ENCODE measurements at places on chromosomes 7 and 10.

DNA sequence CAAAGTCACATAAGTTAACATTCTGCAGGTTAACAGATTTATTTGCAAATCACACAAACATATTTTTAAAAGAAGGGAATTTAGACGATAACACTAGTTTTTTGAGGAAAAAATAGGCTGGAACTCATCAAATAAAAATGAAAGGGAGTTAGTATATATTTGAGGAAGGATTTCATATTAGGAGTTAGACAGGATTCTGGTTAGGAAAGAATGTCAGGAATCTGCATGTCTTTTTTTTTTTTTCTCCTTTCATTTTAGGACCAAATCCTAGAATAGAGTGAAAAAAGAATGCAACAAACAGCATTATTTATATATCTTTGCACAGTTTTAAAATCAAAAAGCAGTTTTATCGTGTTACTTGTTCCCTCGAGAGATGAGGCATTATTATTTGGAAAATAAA, 8.9 kb upstream of the TRDMT1 start:
- no peak for DNase-seq

GRCh38 chr10:132646443-132647097, 109.0 kb downstream of the INPP5A start:
- no peak for DNase-seq

GRCh38 chr10:37703114-37703513, 154.3 kb downstream of the ZNF248 start:
- no peak for DNase-seq

DNA sequence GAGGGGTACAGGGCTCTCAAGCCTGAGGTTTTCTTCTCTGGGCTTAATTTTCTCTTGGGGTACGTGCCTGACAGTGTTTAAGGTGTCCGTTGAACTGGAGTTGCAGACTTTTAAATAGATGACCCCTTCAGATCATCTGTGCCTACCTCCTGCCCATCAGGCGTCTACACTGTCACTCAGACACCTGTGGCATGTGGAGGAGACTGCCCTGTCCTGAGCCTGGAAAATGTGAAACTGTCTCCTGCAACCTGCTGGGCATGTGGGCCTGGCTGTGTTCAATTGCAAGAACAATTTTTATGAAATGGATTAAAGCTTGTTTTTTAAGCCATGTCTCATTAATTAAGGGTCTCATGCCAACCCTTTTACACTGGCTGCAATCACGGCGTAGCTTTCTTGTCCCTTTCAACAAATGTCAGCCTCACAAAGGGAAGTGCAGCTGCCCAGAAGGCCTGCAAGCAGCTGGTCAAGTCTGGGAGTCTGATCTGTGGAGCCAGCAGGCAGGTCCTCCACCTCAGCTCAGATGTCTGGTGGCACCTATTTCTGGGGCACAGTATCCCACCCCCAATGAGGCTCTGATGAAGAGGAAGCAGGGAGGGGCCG, 8.8 kb downstream of the ATP5MF start:
- no peak for DNase-seq

GRCh38 chr10:63681993-63682697, 160.9 kb downstream of the REEP3 start:
- no peak for DNase-seq

DNA sequence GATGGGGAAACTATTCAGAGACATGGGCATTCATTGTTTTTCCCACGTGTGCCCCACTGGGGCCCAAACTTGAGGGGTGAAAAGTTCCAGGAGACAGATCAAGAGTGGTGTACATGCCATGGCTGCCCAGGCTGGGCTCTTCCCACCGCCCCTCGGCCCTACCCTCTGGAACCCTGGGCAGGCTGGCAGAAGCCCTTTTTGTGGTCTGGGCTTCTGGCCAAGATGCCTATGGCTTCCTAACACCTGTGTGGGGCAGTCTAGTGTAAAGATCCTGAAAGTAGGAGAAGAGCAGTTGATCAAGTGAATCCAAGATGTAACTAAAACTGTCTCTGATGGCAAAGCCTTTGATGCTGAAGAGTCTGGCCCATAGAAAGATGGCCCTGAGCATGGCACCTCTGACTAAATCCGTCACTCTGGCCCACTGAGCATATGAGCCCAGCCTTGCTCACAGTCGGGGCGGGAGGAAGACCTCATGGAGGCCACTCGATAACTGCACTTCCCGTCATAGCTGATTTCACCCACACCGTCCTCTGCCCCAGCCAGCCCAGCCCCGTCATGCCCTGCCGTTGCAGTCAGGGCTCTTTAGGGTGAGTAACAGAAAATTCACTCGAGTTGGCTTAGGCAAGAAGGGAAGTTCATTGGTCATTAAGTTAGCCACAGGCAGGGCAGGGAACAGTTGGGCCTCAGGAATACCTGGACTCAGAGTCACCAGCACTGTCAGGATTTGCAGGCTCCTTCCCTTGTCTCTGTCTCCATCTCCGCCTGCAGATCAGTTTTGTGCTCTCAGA, 37.9 kb upstream of the MTPAP start:
- DNase-seq, result no peak

GRCh38 chr10:33460505-33461294, 126.2 kb upstream of the NRP1 start:
- DNase-seq, result no peak

GRCh38 chr10:79025199-79025832, 43.5 kb upstream of the ZMIZ1 start:
- DNase-seq, result no peak

DNA sequence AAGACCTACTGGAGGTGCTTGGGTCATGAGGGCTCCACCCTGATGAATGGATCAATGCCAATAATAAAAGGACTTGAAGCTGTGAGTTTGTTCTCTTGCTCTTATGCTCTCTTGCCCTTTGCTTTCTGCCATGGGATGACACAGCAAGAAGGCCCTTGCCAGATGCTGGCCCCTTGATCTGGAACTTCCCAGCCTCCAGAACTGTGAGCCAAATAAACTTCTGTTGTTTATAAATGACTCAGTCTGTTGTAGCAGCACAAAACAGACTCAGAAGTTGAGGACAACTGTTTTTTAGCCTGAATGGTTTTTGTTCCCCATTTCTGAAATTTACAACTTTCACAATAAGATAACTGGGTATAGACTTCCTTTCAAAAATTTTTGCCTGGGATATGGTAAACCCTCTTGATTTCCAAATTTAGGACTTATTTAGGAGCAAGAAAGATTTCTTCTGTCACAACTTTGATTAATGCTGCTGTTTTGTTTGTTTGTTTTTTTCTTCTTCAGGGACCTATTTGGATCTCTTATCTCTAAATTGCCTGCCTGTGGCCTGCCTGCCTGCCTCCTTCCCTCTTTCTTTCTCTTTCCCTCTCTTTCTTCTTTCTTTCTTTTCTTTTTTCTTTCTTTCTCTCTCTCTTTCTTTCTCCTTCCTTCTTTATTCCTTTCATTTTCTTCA, 12.1 kb downstream of the ENTPD1 start:
- no peak for DNase-seq

DNA sequence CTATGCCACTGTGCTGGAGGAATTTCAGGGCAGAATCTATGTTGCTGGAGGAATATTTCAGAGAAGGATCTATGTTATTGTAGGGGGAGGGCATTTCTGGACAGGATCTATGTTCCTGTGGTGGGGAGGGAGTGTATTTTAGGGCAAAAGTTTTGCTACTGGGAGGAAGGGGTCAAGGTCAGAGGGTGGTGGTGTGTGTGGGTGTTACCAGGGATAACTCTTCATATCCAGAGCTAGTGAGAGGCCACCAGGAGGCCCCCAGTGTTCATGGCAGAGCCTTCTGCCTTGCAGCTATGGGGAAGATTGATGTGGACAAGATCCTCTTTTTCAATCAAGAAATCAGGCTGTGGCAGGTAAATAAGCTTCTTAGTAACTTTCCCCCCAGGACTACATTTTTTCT, 2.0 kb upstream of the STRA8 start:
- DNase-seq, result no peak

DNA sequence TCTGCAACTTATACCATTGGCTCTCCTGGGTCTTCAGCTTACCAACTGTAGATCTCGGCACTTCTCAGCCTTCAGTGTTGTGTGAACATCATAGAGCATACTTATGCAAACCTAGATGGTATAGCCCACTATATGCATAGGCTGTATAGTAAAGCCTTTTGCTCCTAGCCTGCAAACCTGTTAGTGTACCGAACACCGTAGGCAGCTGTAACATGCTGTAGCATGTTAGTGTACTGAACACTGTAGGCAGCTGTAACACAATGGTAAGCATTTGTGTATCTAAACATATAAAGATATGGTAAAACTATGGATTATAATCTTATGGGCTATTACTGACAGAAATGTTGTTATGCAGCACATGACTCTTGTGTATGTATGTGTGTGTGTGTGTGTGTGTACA, 256.9 kb downstream of the WDR11 start:
- DNase-seq, result no peak

- DNase-seq, result no peak
These were observed 102.5 kb downstream of the SAMD9 start for GRCh38 chr7:93015101-93015778.

DNA sequence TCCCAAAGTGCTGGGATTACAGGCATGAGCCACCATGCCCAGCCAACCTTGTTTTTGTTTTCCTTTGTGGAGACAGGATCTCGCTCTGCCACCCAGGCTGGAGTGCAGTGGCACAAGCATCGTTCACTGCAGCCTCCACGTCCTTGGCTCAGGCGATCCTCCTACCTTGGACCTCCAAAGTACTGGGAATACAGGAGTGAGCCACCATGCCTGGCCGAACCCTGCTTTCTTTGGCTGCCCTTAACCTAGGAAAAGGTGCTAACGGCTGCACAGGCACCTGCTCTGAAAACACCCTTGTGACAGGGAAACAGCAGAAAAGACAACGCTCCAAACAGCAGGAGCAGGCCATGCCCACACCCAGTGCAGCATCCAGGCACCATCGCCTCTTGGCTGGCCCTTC, 71.9 kb downstream of the OAT start:
- no peak for DNase-seq

- no peak for DNase-seq
These were observed 12.2 kb downstream of the LANCL2 start for GRCh38 chr7:55377162-55377817.

DNA sequence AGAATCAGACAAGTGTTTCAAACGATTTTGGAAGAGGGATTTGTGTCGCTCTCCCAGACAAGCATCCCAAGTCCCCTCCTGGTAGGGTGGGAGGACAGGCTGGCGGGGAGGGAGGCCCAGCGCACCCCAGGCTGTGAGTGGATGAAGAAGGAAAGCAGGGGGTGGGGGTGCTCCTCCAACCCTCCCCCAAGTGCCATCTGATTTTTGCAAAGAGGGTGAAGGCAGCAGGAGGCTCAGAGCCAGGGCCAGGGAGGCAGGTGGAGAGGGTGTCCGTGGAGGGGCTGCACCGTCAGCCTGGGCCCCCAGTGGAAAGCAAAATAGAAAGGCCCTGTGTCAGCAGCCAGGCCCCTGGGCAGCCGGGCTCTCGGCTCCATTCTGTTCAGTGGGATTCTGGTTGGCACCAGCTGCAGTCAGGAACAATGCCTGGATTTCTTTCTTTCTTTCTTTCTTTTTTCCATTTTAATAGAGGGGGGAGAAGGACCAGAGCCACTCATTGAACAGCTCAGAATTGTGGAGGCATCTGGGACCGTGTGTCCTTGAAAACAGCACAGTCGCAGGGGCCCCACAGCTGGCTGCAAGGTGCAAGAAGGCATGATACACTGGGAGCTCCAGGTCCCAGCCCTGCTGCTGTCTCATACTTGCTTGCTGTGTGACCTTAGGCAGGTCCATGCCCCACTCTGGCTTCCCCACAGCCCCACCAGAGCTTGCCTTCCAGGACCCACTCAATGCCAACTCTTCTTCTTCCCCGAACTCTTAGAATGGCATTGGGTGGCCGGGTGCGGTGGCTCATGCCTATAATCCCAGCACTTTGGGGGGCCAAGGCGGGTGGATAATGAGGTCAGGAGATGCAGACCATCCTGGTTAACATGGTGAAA, 7.1 kb upstream of the ZMIZ1 start:
- DNase-seq, result no peak

GRCh38 chr10:48249763-48250351, 24.6 kb downstream of the FRMPD2 start:
- DNase-seq, result no peak

DNA sequence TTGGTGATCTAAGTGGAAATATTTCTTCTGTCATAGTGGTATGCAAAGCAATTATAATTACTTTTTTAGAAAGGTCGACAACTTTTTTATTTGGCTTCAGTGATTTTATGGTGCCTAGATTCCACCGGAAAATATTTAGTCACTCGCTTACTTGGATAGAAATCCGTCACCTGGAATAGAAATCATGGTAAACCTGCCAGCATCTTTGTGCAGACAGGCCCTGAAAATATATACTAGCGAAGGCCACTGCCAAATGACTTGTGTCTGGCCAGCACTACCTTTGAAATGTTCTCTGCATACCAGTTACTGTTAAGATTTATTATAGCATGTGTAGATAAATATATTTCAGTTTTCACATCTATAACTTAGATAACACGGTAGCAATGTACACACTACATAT, 226.4 kb downstream of the AGMO start:
- DNase-seq, result no peak

DNA sequence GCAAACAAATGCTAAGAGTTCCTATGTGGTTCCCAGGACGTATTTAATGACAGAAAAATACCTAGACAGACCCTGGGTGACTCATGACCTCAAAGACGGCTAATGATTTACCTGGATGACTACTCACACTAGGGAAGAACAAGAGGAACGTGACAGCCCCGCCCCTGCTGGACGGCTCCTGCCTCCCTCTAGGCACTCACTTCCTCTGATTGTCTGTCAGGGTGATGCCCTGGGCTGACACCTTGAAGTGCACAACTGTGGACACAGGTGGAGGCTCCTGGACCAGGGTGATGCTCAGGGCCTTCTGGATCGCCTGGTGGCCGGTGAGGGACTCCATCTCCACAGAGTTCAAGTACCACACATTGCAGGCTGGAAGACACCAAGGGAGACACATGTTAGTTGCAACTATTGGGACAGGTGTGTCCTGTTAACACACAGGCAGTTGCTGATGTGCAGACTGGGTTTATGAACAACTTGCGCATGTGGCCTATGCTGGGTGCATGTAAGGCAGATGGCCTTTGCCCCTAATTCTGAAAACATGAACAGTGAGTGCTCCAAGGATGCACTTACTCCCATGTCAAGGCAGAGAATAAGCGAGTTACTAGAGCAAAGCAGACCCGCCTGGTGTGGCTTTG, 298.3 kb downstream of the TNS3 start:
- DNase-seq, result no peak

DNA sequence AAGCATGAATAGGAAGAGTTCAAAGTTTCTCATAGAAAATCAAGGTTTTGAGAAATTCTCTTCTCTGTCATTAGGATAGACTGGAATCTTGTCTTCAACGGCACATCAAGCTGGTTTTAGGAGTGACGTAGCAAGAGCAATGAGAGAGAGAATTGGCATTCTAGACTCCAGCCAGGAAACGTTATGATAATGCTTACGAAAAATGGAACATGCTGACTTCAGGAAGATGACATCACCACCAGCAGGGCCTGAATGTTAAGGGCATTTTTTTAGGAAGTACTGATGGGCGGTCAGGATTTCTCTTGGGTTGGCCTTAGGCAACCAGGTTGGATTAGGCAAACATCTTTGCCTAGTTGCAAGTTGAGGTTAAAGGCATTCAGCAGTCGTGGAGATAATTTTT, 213.2 kb upstream of the CTBP2 start:
- DNase-seq, result no peak

DNA sequence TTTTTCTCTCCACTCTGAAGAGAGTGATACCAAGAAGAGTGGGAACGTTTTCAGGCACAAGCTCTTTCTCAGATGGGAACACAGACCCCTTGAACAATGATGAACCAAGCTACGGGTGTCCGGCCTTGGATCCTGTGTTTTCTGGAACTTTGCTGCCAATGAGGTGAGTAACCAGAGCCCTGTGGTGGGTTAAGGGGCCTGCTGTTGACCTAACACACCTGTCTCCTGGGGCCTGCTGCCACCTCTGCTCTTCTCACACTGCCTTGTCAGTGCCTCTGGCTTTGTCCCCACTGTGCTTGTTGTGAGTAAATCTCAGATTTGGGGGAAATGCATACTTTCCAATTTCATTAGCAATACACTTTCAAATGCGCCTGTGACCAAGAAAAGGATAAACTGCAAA, 1.4 kb upstream of the PKD1L1 start:
- no peak for DNase-seq
